ENCODE measurements at places on chromosomes 4 and X.

- no peak for DNase-seq
Observed at GRCh38 chr4:137800861-137801260, 268.6 kb upstream of the PCDH18 start.

DNA sequence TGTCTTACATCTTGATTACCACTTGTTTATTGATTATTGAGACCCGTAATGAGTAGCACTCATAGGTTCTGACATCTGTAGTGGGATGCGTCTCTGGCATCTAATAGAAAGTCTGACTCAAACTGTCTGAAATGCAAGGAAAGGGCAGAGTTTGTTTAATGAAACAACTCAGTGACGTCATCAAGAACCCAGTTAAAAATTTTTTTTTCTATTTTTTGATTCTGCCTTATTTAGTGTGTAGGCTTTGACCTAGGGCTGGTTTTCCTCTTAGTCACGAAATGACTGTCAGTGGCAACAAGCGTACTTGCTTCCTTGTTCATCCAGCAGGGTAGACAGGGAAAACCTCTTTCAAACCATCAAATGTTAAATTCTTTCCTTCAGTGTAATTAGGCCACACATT, 3.1 kb upstream of the CDKL5 start:
- no peak for DNase-seq

DNA sequence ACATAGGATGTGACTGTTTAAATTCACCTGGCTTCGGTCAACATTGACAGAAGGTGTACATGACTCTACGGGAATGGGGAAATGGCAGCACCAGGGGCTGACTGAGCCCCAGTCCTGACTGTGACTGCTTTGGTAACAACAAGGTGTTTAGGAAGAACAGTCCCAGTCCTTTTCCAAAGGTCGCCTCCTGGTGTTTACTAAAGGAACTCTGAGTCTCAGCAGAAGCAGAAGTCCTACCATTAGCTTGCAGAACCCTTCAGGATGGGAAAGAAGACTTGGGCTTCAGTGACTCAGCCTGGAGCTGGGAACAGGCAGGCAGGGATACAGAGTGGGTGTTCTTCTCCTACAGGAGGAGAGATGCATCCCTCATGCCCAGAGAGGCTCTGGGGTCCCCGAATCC, 103.3 kb downstream of the MGST2 start:
- no peak for DNase-seq

DNA sequence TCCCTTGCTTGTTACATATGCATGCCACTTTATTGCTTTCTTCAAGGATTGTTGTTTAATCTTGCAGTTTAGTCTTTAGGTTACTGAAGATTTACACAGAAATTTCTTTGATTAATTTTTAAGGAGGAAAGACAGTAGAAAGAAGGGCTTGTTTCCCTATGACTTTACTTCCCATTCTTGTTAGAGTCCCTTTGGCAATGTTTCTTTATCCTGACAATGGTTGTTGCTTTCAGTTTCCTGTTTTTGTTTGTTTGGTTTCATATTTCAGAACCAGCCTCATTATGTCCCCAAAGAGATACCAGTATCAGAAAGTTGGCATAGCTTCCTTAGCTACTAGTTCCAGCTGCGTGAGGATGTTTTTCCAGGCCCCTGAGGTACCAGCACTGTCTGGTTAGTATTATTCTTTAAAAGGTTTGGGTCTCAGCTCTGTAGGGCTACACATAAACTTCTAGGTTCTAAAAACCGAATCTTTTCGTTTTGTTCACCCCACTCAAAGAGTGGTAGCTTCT, 61.3 kb upstream of the UNC5C start:
- no peak for DNase-seq

- no peak for DNase-seq
Observed at GRCh38 chrX:9493936-9494335, 29.1 kb downstream of the TBL1X start.

DNA sequence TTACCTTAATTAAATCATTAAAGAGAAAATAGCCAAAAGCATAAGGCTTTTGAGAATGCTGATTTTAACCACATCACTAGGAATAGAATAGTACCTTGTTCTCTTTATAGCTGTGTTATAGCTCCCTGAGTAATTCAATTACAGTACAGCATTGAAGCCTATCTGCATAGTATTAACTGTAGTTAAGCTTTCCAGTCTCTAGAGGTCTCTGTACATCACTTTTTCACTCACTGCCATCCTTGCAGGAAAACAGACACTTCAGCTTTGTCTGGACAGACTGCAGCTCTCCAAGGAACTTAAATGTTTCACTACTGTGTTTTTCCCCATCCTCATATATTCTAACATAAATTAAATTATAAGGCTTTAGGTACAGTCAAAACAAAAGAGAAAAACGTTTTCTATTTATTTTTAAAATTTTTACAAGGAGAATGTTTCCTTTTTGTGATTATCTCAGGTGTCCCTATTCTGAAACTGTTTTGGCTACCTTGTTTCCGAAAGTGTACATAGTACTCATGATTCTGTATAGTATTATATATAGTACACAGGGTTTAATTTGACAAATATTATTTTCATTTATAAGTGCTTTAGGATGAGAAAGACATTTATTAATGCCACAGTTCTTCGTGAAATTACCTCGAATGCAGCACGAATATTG, 407.9 kb downstream of the PCDH18 start:
- no peak for DNase-seq

DNA sequence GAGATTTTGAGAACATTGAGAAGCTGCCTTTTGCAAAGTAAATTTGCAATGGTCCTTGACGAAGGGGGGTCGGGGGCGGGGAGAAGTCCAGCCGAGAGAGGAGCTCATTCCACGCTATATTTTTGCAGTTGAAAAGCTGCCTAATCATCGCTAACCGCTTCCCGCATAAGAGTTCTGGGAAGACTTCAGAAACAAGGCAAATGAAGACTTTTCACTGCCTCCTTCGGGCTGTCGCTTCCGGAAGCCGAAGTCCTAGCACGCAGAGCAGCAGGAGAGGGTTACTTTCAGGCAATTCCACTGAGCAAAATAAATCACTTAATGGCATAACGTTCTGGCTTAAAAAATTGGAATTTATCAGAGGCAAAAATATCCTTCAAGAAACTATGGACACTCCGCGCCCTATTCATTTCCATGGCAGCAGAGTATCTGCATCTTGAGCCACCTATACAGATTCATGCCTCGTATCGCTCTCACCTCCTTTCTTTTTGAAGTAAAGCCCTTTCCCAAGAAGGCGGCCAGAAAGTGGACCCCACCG, 2.6 kb upstream of the LRAT start:
- no peak for DNase-seq

DNA sequence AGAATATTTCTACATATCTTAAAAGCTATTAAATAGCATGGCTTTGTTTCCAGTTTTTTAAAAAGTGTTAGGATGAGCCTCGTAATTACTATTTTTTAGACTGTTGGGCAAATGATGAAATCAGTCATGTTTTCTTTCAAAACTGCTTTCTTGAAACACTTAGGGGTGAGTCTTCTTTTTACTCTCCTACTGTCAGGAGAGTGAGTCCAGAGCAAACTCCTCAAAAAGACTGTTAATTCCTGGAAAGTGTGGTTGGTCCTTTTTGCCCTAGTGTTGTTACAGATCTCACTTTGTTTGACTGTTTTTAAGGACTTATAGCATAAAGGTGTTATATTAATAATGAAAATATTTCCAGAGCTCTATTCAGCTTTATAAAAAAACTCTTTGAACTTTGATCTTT, 6.3 kb downstream of the GSTCD start:
- no peak for DNase-seq

DNA sequence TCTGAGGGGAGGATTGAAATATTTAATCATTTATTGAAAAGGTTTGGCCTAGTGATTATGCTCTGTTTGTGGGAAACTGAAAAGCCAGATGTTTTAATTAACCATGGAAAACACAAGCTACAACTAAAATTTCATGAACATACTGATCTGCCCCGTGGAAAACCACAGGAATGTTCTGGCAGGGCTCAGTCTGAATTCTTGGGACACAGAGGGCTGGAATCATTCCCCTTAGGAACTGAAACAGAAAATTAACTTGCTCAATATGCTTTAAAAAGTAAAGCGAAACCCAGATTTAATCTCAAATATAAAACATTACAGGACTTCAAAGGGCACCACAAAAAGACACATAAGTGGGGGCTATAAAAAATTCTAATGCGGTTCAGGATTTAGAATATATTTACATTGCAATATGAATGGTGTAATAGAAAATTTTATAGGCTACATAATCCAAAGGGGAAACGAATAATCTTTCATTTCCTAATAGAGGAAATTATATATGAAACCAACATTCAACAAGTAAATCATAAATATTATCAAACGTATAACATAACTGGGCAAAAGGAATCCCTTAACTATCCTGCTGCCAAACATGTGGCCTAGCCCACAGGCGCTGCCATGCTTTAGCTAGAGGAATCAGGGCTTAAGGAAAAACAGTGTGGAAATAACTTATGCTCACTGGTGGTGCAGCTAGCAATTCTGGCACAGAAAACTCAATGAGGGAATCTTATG, 70.9 kb downstream of the APBB2 start:
- no peak for DNase-seq

- no peak for DNase-seq
Observed at GRCh38 chr4:112916868-112917267, 132.6 kb upstream of the ANK2 start.

DNA sequence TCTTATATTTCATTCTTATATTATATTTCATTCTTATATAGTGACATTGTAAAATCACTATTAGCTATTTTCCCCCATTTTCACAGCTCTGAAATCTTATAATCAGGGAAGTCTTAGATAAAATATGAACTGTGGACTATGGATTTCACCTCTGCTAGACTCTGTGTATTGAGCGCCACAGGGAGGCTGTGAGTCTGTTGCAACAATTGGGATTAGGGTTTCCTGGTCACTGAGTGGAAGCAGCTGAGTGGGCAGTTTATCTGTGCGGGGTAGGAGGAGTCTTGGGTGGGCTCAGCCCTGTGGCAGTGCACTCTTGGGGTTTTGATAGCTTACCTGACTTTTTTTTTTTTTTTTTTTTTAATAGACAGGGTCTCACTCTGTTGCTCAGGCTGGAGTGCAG, 249.5 kb downstream of the PTTG2 start:
- DNase-seq: no peak

DNA sequence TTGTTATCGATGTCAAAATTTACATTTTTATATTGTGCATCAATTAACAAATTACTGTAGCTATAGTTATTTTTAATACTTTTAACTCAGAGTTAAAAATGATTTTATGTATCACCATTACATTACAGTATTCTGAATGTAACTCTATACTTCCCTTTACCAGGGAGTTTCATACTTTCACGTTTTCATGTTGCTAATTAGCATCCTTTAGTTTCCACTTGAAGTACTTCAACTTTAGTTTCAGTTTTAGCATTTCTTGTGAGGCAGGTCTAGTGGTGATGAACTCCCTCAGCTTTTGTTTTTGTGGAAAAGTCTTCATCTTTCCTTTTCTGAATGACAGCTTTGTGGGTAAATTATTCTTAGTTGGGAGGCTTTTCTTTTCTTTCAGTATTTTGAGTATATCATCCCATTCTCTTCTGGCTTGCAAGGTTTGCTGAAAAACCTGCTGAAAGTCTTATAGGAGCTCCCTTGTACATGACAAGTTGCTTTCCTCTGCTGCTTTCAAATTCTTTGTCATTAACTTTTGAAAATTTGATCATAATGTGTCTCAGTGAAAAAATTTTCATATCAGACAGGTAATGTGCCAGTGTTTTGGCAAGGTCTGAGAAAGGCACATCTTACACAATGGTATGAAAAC, 9.8 kb upstream of the CISD2 start:
- no peak for DNase-seq

- DNase-seq: no peak
Observed at GRCh38 chr4:88528861-88529260, 5.3 kb upstream of the PYURF start.

- DNase-seq: no peak
Observed at GRCh38 chr4:88600176-88600838, 8.0 kb downstream of the HERC3 start.

- no peak for DNase-seq
Observed at GRCh38 chr4:82903737-82904136, 3.2 kb downstream of the THAP9 start.

- DNase-seq: no peak
Observed at GRCh38 chrX:54708404-54708803, 89.7 kb downstream of the ITIH6 start.

DNA sequence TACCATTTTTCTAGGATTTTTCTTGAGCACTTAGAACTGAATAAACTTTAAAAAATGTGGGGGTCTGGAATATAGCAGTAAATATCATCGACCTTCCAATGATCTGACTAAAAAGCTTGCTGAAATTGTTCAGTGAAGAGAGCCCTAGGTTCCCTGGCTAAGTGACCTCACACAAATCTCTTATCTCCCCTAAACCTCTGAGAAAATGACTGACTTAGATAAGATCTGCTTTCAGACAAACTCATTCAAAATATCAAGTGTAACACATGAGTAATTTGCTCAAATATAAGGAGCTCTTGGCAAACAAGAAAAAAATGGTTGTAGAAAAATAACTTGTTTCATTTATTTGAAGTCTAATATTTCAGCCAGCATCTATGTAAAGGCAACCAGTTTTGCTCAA, 441.7 kb upstream of the SLIT2 start:
- no peak for DNase-seq

GRCh38 chrX:8254401-8254800, 83.3 kb upstream of the VCX2 start:
- DNase-seq: no peak

DNA sequence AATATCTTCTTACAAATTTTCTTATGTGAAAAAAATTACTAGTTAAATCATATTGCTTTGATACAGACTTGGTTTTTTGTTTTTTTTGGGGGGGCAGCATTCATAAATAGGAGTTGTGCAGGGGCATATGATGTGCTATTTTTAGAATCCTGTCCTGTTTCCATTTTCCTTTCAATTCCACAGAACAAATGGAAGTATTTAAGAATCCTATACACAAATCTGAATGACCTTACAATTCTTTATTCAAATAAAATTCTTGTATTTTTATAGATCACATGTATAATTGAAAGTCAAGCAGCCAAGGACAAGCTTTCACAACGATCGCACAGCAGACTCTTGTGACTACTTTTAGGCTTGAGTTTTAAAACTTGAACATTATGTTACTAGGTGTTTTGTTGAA, 523.9 kb downstream of the ANKRD50 start:
- no peak for DNase-seq

- no peak for DNase-seq
Observed at GRCh38 chr4:78889955-78890354, 49.3 kb downstream of the PAQR3 start.

DNA sequence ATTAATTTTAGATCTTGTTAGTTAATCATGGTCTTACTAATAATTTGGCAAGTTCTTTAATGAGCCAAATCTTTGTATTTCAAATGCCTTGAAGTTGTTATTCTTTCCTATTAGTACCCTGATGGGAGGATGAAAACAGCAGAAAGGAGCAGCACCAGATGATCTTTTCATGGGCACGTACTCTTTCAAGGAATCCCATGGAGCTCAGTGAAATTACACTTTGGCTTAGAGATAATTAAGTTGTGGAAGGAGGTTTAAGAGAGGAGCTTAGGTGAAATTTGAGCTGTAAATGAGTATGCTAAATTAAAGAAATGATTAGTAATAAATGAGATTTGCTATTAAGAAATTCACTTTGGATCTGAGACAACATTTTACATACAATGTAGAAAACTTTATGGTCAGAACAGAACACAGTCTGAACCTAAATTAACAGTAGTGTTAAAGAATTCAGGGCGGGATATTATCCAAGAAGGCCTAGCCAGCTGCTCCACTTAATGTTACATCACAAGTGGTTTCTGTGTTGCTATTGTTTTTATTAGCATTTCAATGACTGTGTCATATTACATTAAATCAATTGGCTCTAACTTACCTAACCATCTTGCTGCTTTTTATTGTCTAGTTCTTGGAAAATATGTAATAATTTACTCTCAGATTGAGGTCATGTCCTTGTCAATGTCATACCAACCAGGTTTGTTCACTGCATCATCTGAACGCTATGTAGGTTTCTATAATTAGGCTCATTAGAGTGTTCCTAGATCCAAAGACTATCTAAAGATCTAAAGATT, 3.9 kb downstream of the MTHFD2L start:
- DNase-seq: no peak
